Aorta (tissue), 5 donors: ENCODE measurements at places on chromosomes 12 and 14. TPM values are rescaled to one million over a fixed set of nuclear protein-coding genes. Genes with fewer than 3 reads are reported as not detected.
A peak's percentile ranks its signal among the peaks of the same experiment; 100 is the strongest.

Gene SDR9C7
- total RNA-seq, result 0.48 TPM

Gene GPR135
- total RNA-seq, result 7.4 TPM

Gene LRRC10
- total RNA-seq, result not detected

- H3K36me3 ChIP-seq, result no peaks in the 10 kb centered on the region
- no peak for DNase-seq
- H3K27ac ChIP-seq, result no peak overlapping the region
- no peaks in the 10 kb centered on the region for H3K4me1 ChIP-seq
- no peaks in the 10 kb centered on the region for H3K27me3 ChIP-seq
- H3K4me3 ChIP-seq, result no peak overlapping the region
These were observed 38.2 kb downstream of the FZD10 start for GRCh38 chr12:130200445-130200844.

DNA sequence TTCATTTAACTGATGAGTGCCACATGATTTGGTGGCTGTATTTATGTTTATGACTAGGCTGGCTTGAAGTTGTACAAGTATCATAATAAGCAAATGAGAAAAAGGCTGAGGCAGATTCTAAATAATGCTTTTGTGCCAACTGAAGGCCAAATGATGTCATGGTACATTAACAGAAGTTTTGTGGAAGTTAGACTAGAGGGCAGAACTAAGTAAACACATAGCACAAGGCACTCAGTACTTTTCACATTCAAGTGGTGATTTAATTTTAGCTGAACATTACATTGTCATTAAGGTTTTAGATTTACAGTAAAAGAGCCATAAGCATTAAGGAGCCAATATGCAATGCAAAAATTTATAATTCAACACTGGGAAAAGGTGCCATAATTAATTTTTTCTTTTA lies 21.1 kb downstream of the PPP1CC start:
- H3K4me3 ChIP-seq, result no peak overlapping the region
- H3K4me1 ChIP-seq, result no peaks in the 10 kb centered on the region
- H3K36me3 ChIP-seq, result peaks cover 8% of the 10 kb centered on the region
- no peak for DNase-seq
- H3K27me3 ChIP-seq, result no peaks in the 10 kb centered on the region

Gene SMCO2
- 0.52 TPM for total RNA-seq

DNA sequence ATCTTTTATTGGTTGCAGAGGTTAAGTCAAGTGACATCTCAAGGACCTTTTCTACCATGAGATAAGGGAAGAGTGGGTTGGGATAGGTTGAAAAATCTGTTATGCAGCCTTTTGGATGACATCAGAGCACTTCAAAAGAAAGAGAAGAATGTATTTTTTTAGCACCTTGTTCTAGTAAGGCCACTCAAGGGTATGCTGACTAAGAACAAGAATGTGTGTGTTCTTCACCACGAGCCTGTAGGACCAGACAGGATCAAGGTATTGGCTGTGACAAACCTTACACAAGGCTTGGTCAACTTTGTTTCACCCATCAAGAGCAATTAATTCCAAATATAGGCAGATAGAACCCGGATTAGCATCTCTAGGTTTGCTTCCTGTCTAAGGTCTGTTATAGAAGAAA lies 142.5 kb downstream of the SAMD4A start:
- peaks cover 18% of the 10 kb centered on the region for H3K4me1 ChIP-seq
- peak overlapping the region; percentile 51 for H3K27ac ChIP-seq
- H3K36me3 ChIP-seq, result no peaks in the 10 kb centered on the region
- H3K4me3 ChIP-seq, result no peak overlapping the region

GRCh38 chr12:103318566-103318965 lies 177.2 kb downstream of the C12orf42 start:
- DNase-seq, result no peak
- H3K36me3 ChIP-seq, result no peaks in the 10 kb centered on the region
- H3K4me3 ChIP-seq, result no peak overlapping the region
- H3K27me3 ChIP-seq, result no peaks in the 10 kb centered on the region

Gene IRAK3
- total RNA-seq, result 32.2 TPM

DNA sequence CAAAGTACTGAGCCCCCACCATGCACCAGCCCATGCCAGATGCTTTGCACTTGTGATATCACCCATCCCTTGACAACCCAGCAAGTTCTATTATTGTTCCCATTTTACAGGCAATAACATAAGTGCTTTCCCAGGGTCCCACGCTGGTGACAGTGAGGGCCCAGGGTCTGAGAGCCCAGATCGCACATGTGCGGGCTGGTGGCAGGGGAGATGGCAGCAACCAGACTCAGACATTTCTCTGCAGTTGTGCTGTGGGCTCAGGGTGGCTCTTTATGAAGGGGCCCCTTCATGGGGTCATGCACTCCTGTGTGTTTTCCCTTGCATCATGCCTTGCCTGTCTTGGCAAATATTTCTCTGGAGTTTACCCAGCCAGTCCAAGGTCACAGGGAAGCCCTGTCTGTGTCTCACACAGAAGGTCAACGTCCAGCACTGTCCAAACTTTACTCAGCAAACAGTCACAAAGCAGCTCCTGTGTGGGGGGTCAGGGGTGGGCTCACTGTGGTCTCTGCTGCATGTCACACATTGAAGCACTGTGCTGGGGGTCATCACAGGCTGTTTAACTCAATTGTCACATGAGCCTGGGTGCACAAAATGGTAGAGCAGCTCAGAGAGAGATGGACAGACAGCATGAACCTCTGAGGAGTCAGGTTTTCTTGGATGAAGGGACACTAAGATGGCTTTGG lies 12.7 kb downstream of the SERPINA5 start:
- DNase-seq, result no peak
- H3K27ac ChIP-seq, result no peak overlapping the region
- no peaks in the 10 kb centered on the region for H3K27me3 ChIP-seq
- no peak overlapping the region for H3K4me3 ChIP-seq

Gene CPNE6
- total RNA-seq, result 0.99 TPM

GRCh38 chr14:23399591-23399990 lies 8.5 kb downstream of the MYH6 start:
- H3K36me3 ChIP-seq, result no peaks in the 10 kb centered on the region
- H3K27ac ChIP-seq, result no peak overlapping the region
- H3K4me1 ChIP-seq, result no peaks in the 10 kb centered on the region
- no peak overlapping the region for H3K4me3 ChIP-seq
- H3K27me3 ChIP-seq, result no peaks in the 10 kb centered on the region

GRCh38 chr12:5745251-5745888 lies 199.7 kb downstream of the ANO2 start:
- H3K36me3 ChIP-seq, result no peaks in the 10 kb centered on the region
- H3K4me1 ChIP-seq, result no peaks in the 10 kb centered on the region
- H3K4me3 ChIP-seq, result no peak overlapping the region
- peak; percentile 67 for DNase-seq

DNA sequence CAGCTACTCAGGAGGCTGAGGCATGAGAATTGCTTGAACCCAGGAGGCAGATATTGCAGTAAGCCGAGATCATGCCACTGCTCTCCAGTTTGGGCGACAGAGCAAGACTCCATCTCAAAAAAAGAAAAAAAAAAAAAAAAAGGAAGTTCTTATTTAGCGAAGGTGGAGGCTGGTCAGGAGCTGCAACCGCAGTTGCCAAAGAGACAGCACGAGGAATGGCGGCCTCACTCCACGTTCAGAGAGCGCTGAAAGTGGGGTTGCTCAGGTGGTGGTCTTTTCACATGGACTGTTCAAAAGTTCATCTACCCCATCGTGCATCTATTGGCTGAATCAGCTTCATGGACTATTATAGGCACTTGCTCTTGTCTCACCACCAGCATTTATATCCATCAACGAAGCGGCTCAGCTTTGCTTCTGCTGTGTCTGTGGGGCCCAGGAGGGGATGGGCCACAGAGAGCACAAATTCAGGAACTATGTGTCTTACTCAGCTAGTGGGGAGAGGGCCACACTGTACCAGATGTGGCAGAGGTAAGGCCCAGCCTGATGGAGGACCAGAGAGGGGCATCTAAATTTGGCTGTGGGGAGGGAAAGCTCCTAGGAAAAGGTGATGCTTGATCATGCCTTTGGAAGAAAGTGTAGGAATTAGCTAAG lies 27.3 kb downstream of the SLC25A47 start:
- peaks cover 7% of the 10 kb centered on the region for H3K36me3 ChIP-seq
- H3K27ac ChIP-seq, result no peak overlapping the region
- H3K4me1 ChIP-seq, result no peaks in the 10 kb centered on the region

DNA sequence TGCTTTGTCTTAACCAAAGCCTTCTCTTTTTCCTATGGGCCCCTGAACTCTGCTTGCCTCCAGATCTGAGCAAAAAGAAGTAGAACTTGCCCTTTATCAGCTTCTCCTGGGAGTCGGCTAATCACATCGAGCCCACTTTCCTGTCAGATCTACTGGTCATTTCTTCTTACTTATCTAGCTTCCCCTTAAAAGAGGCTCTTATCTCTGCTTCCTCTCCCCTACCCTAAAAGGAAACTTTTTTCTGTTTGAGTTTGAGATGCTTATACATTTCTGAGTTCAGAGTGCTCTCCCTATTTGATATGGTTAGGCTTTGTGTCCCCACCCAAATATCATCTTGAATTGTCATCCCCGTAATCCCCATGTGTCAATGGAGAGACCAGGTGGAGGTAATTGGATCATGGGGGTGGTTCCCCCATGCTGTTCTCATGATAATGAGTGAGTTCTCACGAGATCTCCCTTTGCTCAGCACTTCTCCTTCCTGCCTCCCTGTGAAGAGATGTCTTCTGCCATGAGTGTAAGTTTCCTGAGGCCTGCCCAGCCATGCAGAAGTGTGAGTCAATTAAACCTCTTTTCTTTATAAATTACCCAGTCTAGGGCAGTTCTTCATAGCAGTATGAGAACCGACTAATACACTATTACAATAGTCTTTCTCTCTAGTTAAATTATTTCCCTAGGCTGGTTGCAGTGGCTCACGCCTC lies 114.7 kb upstream of the AMN1 start:
- H3K27me3 ChIP-seq, result no peaks in the 10 kb centered on the region
- DNase-seq, result no peak
- no peaks in the 10 kb centered on the region for H3K36me3 ChIP-seq

DNA sequence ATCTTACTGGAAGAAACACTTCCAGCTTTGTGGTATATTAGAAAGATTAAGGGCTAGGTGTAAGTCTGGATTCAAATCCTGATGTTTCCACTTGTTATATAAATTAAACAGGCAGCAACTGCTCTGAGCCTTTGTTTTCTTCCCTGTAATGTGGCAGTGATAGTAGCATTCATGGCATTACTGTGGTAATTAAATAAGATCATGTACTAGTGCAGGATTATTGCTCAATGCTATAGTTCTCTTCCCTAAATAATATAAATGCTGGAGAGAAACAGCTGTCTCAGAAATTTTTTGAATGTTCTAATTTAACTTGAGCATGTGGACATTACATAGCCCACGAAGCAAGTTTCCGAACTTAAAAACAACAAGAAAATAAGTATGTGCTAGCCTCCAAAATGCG lies 5.4 kb downstream of the TMEM117 start:
- no peaks in the 10 kb centered on the region for H3K4me1 ChIP-seq
- no peak for DNase-seq
- H3K27ac ChIP-seq, result no peak overlapping the region
- no peak overlapping the region for H3K4me3 ChIP-seq
- H3K27me3 ChIP-seq, result no peaks in the 10 kb centered on the region

DNA sequence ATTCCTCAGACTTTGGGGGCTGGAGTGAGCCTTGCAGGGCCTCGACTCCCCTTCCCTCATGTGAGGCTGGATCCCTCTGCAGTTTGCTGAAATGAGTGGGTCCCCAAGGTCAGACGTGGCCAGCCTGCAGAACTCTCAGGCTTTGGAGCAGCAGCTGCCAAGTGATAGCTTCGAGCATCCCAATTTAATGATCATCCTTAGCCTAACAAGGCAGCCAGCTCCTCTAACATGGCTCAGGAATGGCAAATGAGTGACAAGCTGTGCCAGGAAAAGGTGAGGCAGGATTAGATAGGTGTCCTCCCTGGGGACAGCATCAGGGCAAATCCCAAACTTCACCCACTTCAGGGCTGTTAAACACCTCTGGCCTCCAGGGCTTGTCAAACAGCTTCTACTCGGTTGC lies 130.7 kb upstream of the PWP1 start:
- no peaks in the 10 kb centered on the region for H3K4me1 ChIP-seq
- H3K36me3 ChIP-seq, result no peaks in the 10 kb centered on the region
- no peak overlapping the region for H3K4me3 ChIP-seq
- H3K27me3 ChIP-seq, result no peaks in the 10 kb centered on the region
- no peak overlapping the region for H3K27ac ChIP-seq

Gene KLRC4
- total RNA-seq, result 0.78 TPM

GRCh38 chr12:69996722-69997121 lies 171.7 kb downstream of the MYRFL start:
- no peak overlapping the region for H3K4me3 ChIP-seq
- peaks cover 4% of the 10 kb centered on the region for H3K4me1 ChIP-seq
- no peak overlapping the region for H3K27ac ChIP-seq
- no peak for DNase-seq
- no peaks in the 10 kb centered on the region for H3K36me3 ChIP-seq
- no peaks in the 10 kb centered on the region for H3K27me3 ChIP-seq

Gene EIF2S3B
- 0.45 TPM for total RNA-seq

Gene TIMM9
- total RNA-seq, result 25.7 TPM

Gene TCL1B
- total RNA-seq, result not detected

DNA sequence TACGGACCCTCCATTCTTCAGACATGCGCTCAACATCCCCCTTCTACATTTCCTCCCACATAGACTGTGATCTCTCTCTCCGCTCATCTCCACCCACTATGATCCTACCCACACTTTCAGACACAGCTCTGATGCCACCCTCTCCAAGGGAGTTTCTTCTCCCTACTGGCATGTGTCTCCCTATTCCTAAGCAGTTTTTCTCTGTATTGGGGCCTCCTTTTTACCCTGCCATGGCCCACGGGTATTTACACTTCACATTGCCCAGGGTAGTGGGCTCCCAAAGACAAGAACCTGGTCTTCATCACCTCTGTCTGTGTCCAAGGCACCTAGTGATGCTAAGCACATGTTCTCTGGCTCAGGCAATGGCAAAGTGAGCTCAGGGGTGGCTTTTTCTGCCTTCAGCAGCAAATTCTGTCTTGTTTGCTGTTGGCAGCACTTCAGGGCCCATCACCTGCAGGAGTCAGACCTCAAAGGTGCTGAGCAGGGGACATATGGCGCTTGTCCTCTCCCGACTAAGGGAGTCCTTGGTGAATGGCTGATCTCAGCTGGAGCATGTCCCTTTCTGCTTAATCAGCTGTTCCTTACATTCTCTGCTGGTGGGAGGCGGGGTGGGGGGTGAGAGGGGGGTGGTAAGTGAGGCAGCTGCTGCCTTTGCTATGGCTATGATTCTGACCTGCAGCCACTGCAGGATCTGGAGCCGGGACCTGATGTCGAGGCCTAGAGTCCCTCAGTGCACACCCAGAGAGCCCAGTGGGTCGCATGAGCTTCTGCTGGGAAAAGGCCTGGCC lies 256.8 kb downstream of the PCNX1 start:
- DNase-seq, result no peak
- no peaks in the 10 kb centered on the region for H3K36me3 ChIP-seq
- H3K4me3 ChIP-seq, result no peak overlapping the region
- no peaks in the 10 kb centered on the region for H3K4me1 ChIP-seq

DNA sequence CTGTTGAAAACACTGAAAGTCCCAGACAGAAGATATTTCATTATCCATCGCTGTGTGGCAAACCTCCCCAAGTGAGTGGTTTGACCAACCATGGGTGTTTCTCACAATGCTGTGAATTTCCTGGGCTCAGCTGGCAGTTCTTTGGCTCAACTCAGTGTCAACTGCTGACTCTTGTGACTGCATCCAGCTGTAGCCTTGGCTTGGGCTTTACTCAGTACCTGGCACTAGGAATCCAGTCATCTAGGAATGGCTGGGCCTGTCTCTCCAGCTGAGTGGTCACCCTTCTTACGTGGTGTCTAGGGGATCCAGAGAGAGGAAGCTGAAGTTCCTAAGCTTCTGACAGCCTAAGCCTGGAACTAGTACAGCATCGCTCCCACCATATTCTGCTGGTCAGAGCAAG lies 80.7 kb upstream of the PSMC1 start:
- DNase-seq, result no peak
- no peak overlapping the region for H3K27ac ChIP-seq
- no peak overlapping the region for H3K4me3 ChIP-seq
- no peaks in the 10 kb centered on the region for H3K27me3 ChIP-seq
- H3K4me1 ChIP-seq, result no peaks in the 10 kb centered on the region

Gene CLEC4A
- 3.0 TPM for total RNA-seq
